ENCODE measurements at places on chromosomes 11 and 22.

DNA sequence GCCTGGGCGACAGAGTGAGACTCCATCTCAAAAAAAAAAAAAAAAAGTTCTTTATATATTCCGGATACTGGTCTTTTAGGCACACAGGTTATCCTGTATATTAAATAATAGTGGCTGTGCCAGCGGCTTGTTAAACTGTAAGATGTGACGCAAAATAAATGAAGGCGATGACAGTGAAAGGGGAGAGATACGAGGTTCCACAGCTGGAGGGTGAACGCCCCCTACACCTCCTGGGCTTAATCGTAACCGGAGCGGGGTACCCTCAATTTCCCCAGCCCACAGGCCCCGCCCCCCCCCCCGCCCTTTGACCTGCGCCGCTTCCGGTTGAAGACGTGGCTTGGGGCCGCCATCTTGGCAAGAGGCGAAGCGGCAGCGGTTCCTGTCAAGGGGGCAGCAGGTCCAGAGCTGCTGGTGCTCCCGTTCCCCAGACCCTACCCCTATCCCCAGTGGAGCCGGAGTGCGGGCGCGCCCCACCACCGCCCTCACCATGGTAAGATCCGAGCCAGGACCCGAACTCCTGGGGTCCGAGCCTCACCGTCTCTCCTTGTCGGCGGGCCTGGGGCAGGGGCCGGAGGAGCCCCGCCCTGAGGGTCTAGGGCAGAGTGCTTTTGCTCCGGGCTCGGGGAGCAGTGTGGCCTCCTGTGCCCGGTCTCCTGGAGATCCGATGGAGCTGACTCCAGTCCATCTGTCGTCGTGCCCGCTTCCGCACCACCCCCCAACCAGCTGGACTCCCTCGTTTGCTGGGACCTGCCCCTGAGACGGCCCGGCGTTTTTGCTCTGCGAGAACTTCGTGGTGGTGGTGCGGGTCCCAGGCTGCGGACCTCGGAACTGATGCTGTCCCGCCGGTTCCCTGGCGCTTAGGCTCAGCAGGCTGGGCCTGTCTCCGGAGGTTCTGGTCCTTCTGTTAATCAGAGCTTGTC lies at the start of gene ARCN1:
TSS of gene ARCN1 (plus strand) at position 349 of the 920 bp plus-strand sequence. CDS start at position 488, 139 bp downstream.
- DNase-seq, result peak; percentile 88

DNA sequence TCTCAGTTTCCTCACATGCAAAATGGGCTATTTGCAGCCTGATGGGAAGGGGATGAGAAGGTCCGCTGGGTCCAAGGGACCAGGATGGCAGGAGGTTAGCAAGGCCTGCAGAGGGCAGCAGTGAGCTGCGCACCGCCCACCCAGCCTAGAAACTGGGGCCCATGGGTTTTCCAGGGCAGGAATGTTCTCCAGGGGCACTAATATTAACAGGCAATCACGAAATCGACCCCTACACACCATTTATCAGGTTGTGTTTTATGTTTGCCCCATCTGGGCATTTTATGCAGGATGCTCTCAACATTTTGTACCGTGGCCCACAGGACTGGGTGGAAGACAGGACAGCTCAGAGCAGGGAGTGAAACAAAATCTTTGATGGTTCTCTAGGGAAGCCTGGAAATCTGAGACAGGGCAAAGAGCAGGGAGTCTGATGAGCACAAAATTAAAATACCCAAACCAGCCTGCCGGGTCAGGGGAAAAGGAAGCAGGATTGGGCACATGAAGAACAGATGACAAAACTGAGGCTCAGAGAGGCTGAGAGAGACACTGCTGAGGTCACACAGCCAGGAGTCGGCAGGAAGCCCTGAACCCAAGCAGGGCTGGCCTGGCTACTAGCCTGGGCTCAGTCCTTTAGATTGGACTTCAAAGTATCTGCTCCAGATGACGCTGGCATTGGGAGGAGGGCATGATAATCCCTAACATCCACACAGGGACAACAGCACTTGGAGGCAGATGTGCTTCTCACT lies 1.6 kb upstream of the BCR start:
- DNase-seq, result peak; percentile 60

DNA sequence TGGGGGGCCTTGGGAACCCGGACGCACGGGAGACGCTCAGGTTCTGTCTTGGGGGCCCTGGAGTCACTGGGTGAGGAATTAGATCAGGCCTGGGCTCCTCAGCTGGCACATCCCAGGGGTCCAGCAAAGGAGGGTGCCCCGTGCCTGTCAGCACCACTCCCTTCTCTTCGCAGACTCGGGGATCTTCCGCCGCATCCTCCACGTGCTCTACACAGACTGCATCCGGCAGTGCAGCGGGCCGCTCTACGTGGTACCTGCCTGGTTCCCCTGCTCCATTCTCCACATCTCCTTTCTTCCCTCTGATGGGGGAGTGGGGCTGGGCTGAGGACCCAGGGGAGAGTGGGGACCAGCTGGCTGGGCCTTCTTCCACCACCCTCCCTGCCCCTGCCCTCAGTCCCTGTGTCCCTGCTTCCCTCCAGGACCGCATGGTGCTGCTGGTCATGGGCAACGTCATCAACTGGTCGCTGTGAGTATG lies 6.7 kb upstream of the TAGLN start:
- no peak for DNase-seq

DNA sequence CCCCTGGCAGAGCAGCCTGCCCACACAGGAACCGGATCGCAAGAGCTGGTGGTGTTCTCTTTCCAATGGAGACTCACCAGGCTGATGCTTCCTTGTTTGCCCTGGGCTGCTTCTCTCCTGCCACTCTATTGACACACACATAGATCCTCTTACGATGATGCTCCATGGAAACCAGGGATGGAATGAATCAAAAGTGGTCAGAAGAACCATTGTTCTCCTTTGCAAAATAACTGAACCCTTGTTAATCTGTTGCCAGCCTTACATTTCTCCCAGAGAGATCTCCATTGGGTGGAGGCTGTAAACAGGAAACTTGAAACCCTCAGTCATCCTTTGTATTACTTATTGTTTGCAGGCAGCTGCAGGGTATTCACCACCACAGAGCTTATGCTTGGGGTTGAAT lies 24.6 kb upstream of the LDLRAD3 start:
- no peak for DNase-seq

GRCh38 chr22:40238425-40239344 lies 61.0 kb downstream of the TNRC6B start:
- no peak for DNase-seq

GRCh38 chr11:119584193-119585042 lies 144.6 kb downstream of the NECTIN1 start:
- DNase-seq, result no peak

- no peak for DNase-seq
These were observed 11.3 kb upstream of the MS4A7 start for GRCh38 chr11:60367009-60367408.

DNA sequence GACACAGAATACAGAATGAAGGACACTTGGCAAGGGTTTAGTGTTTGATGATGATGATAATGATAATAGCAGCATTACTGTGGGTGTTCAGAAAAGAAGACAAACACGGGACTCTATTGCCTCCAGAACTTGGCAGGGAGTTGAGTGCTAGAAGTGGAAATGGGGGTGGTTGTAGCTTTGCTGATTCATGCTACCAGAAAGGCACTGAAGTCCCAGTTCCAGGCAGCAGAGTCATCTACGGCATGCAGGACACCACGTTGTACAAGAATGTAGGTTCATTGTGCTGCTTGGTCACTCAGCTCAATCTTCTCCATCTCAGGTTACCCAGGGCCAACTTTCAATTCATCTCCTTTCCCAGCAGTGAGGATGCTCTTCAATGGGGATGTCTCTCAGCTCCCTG lies 115.7 kb downstream of the NTM start:
- no peak for DNase-seq

- no peak for DNase-seq
These were observed 8.8 kb upstream of the PKNOX2 start for GRCh38 chr11:125155767-125156166.

DNA sequence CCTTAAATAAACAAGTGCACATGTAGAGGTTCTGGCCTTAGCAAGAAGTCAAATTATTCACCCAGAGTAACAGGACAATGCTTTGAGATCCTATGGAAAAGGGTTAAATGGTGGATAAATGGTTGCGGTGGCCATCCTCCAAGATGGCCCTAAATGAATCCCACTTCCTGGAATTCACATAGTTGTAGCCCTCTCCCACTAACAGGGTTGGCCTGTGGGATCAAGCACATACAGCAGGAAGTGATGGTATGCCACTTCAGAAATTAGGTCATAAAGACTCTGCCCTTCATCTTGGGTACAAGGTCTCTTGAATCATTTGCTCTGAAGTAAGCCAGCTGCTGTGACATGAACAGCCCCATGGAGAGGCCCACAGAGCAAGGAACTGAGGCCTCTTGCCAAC lies 1.8 kb downstream of the ZNF280B start:
- no peak for DNase-seq

Data from CD8-positive, alpha-beta memory T cell (primary cell).